Activated CD4-positive, alpha-beta T cell treated with anti-CD3 and anti-CD28 coated beads, Interleukin-2, amount 10 ng/mL, durations not matched to agents 7 days and 5 days (primary cell): ENCODE measurements at places on chromosomes 3 and 15. TPM values are rescaled to one million over a fixed set of nuclear protein-coding genes. Genes with fewer than 3 reads are reported as not detected.

LTF gene
- total RNA-seq, result not detected

CDV3 gene
- 196 TPM for total RNA-seq

FAM81A gene
- 0.57 TPM for total RNA-seq

GRM7 gene
- not detected for total RNA-seq

OSBPL10 gene
- 1.1 TPM for total RNA-seq

CD96 gene
- 307 TPM for total RNA-seq

GXYLT2 gene
- not detected for total RNA-seq

CCDC66 gene
- 38.2 TPM for total RNA-seq

PARP6 gene
- 69.2 TPM for total RNA-seq

HRH1 gene
- total RNA-seq, result 0.27 TPM

CIB2 gene
- 0.55 TPM for total RNA-seq

SLC38A3 gene
- total RNA-seq, result not detected

ZNF502 gene
- 1.7 TPM for total RNA-seq

SPESP1 gene
- 0.50 TPM for total RNA-seq

MEX3B gene
- 1.2 TPM for total RNA-seq

GPR160 gene
- total RNA-seq, result 6.1 TPM

RASL12 gene
- total RNA-seq, result not detected

GOLGA6D gene
- total RNA-seq, result not detected

FANCI gene
- total RNA-seq, result 203 TPM

ACAN gene
- total RNA-seq, result not detected

POLG gene
- 85.6 TPM for total RNA-seq

CCR1 gene
- total RNA-seq, result 6.4 TPM

C15orf39 gene
- total RNA-seq, result 48.6 TPM

KNSTRN gene
- total RNA-seq, result 57.5 TPM

GOLGA6B gene
- total RNA-seq, result not detected

SLC15A2 gene
- 2.2 TPM for total RNA-seq

FBXW12 gene
- not detected for total RNA-seq

DGKG gene
- 0.04 TPM for total RNA-seq

TIGIT gene
- total RNA-seq, result 5.7 TPM

COL6A6 gene
- total RNA-seq, result not detected

DUOXA2 gene
- not detected for total RNA-seq

PCOLCE2 gene
- total RNA-seq, result not detected

DLL4 gene
- not detected for total RNA-seq

GP9 gene
- not detected for total RNA-seq

APBA2 gene
- 19.2 TPM for total RNA-seq

SAMMSON gene
- total RNA-seq, result not detected

CILP gene
- 0.04 TPM for total RNA-seq

KBTBD12 gene
- not detected for total RNA-seq

CKMT1A gene
- not detected for total RNA-seq

TTLL13 gene
- 0.45 TPM for total RNA-seq

CRABP1 gene
- not detected for total RNA-seq

GASK1A gene
- not detected for total RNA-seq

GOLGA8J gene
- not detected for total RNA-seq

FILIP1L gene
- total RNA-seq, result 0.44 TPM

NEIL1 gene
- total RNA-seq, result 2.7 TPM

MYLK gene
- total RNA-seq, result 0.06 TPM

SKOR1 gene
- total RNA-seq, result 0.29 TPM

IGDCC3 gene
- not detected for total RNA-seq

FOXL2NB gene
- total RNA-seq, result not detected

FSTL1 gene
- 0.37 TPM for total RNA-seq

ABI3BP gene
- total RNA-seq, result not detected

BBS4 gene
- 13.1 TPM for total RNA-seq

SCN11A gene
- total RNA-seq, result 0.02 TPM

PPARG gene
- 0.52 TPM for total RNA-seq

PLD1 gene
- 0.50 TPM for total RNA-seq

RAD51 gene
- 66.7 TPM for total RNA-seq

MLF1 gene
- 0.79 TPM for total RNA-seq
